ENCODE measurements at places on chromosomes 2 and 18. TPM values are rescaled to one million over a fixed set of nuclear protein-coding genes. Genes with fewer than 3 reads are reported as not detected.
A peak's percentile ranks its signal among the peaks of the same experiment; 100 is the strongest.

- DNase-seq = no peak
These were observed 132.4 kb downstream of the CYP26B1 start for GRCh38 chr2:72015266-72015665.

- peak; percentile 62 for DNase-seq
These were observed 793.1 kb downstream of the ERBB4 start for GRCh38 chr2:211745295-211746097.

DNA sequence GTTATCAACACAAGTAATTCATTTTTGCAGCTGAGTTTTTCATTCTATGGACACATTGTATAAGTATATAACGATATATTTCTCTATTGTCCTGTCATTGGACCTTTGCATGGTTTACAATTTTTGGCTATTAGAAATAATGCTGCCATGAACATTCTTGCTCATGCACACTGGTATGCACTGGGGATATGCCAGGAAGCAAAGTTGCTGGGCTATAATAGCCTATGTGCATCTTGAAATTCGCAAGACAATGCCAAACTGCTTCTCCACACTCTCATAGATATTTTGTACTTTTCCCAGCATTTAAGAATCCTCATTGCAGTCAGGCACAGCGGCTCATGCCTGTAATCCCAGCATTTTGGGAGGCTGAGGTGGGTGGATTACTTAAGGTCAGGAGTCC lies 852.6 kb upstream of the ID2 start:
- DNase-seq = no peak

DNA sequence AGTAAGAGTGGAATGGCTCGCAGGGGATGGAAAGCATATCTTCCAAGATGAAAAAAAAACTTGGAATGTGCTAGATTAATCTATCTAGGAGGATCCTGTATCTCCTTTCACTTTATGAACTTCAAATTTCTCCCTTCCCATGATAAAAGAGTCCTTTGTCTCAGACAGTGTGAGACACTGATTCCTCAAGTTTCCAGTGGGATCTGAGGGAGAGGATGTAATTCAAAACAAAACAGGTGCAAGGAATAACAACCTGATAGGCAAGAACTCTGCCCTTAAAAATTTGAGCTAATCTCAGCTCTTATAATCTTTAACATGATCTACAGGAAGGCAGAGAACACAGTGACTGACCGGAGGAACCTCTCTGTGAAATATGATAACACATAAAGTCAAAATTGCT lies 162.0 kb upstream of the ZFP36L2 start:
- no peak for DNase-seq

- DNase-seq = no peak
These were observed 137.7 kb downstream of the CD8B2 start for GRCh38 chr2:106624787-106625380.

GRCh38 chr2:135676031-135676430 lies 65.6 kb upstream of the UBXN4 start:
- DNase-seq = no peak

- no peak for DNase-seq
These were observed 637.8 kb upstream of the CHAC2 start for GRCh38 chr2:53129851-53130250.

GRCh38 chr2:150274108-150274507 lies 213.4 kb downstream of the RND3 start:
- DNase-seq = no peak

DNA sequence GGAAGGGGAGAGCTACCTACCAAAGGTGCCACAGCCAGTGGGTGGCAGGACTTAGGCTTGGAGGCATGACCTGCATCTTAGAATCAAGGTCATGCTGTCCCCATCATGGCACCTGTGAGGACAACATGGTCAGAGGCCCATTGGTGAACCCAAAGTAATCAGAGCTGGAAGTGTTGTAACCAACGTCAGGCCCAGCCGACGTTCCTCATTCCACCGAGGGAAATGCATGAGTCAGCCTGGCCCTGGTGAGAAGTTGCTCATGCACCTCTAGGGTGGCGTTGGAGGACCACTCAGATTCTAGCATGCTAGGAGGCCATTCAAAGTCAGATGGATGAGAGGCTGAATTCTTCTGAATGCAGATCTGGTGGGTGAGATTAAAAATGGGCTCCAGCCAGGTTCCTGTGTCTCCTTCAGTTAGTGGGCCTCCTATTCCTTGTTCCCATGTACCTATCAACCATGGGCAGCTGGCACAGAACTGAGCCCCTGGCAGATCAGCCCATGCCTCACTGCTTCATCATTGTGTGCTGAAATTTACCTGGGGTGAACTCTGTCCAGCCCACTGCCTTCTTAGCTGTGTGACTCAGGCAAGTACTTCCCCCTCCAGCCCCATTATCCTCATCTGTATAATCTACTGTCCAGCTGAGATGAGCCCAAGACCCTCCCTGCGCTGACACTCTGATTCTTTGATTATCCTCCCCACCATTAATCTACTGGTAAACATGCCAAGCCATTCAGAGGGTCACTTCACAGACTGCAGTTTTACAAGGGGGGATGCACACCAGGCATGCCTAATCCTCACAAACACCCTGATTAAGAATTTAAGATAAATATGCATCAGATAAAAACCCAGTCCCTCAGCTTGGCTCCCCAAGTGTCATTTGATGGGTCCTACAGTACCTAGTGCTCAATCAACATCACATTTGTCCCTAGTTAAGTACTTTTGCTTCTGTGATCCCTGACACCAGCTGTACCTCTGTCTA lies 14.0 kb downstream of the SLC14A2 start:
- no peak for DNase-seq

GRCh38 chr2:189819297-189819704 lies 35.1 kb downstream of the PMS1 start:
- no peak for DNase-seq

DNA sequence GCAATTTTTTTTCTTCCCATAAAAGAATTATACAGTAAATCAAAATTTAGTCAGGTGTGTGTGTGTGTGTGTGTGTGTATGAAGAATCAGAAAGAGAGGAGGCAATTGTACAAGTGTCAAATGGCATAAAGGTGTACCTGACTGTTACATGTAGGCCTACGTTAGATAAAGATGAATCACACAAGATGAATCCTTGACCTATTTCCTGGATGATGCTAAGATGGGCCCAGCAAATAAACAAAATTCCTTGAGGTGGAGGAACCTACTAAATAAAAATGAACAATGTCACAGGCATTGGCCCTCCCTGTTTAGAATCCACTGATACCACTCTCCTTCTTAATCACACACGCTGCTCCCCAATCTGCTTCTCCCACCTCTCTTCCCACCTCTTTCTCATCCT lies 79.7 kb upstream of the LRATD1 start:
- no peak for DNase-seq

GRCh38 chr2:234555616-234556249 lies 58.9 kb upstream of the ARL4C start:
- DNase-seq = peak; percentile 50

Gene PCARE
- not detected for total RNA-seq

Gene GCG
- 140 TPM for total RNA-seq

Gene DYNC2LI1
- total RNA-seq = 41.3 TPM

Gene NPPC
- not detected for total RNA-seq

Data from Peyer's patch (tissue), 4 donors.